ENCODE measurements at places on chromosomes 1 and 21.

- no peak for DNase-seq
These were observed 2.6 kb upstream of the SH3BGRL3 start for GRCh38 chr1:26277261-26277661.

- DNase-seq: peak; percentile 39
These were observed 10.9 kb downstream of the MORC3 start for GRCh38 chr21:36330904-36331303.

DNA sequence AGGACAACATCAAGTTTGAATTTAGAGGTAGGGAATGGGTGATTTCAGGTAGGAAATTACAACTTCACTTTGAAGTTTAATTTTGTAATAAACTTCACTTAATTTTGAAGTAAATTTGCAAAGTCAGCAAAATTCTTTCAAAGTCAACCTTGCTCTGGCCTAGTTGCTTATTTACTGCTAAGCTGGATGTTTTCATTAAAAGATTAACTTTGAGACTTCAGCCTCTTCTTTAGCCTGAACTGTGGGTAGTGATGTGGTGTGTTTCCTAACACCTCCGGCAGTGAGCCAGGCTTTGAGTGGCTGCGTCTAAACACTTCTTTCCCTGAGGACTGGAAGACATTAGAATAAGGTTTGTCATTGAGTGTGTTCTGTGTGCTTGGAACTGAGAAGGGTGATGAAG lies at the start of gene HAO2:
TSS of gene HAO2 (plus strand) at position 232 of the 400 bp plus-strand sequence. CDS start 12,301 bp downstream, outside the sequence.
- DNase-seq: no peak

- DNase-seq: no peak
These were observed 2.1 kb downstream of the PFKL start for GRCh38 chr21:44301961-44302406.

- peak; percentile 73 for DNase-seq
These were observed 5.8 kb downstream of the PERM1 start for GRCh38 chr1:975896-976683.

GRCh38 chr1:208151728-208152598 lies 92.2 kb downstream of the PLXNA2 start:
- DNase-seq: no peak

GRCh38 chr1:213385201-213385600 lies 334.2 kb downstream of the RPS6KC1 start:
- no peak for DNase-seq

DNA sequence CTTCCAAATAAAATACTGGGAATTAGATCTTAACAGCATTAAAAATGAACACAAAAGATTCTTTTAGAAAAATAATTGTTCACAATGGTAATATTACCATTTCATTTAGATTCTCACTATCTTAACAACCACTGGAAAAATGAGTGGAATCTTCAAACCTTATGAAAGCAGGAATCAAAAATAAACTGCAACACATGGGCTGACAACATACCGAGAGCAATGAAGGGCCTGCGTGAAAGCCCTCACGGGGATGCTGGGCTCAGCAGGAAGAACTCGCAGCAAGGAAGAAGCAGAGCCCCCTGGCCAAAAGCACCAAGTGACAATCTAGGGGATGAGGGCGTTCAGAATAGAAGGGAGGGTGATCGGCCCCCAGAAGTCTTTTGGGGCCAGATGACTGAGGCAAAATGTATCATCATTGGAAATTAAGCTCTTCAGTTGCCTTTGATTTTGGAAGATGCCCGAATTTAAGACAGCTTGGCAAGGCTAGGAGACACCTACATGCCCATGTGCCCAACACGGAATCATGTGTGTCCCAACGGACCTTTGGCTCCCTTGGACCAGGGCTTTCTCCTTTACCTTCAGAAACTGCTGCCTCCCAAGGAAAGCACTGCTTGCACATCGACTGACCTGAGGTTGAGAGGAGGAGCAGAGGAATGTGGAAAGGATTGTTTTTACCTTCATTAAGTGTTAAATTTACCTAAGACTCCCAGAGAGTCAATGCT lies 103.9 kb downstream of the TGFBR3 start:
- DNase-seq: no peak

DNA sequence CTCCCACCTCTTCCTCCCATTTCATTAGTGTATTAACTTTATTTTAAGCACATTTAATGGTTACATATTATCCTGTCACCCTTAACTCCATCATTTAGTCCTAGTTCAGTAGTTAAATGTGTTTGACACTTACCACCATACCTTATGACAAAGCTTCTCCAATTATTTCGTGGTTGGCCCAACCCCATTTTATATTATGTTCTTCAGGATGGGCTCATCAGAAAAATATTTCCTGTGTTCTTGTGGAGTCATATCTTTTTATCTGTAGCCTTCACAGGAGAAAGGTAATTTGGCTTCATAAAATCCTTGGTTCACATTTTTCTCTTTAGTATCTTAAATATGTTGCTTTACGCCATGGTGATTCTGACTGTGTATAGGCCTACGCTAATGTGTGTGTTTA lies 142.3 kb upstream of the COL6A1 start:
- no peak for DNase-seq

- DNase-seq: no peak
These were observed 18.9 kb downstream of the CTNNBIP1 start for GRCh38 chr1:9891207-9891606.

DNA sequence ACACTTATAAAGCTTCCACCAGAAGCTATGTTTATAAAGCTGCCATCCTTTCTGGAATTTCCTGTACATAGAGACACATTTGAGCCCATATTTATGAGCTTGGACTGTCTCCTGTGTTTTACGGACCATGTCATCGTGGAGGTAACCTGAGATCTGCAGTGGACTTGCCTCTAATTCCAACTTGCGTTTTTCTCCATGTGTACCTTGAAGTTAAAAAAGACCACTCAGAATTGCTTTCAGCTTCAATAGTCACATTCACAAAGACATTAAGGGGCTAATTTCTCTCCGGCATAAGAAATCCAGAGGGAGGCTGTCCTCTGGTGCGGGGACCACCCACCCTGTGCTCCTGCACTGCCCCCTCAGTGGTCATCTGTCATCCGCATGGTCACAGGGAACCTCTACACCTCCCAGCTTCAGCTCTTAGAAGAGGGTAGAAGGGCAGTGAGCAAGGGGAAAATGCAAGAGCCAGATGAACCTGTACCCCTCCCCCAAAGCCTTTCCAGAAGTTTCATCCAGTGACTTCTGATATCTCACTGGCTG lies 521.4 kb upstream of the CAMK1G start:
- DNase-seq: no peak

GRCh38 chr1:83796409-83796808 lies 202.5 kb downstream of the TTLL7 start:
- no peak for DNase-seq

DNA sequence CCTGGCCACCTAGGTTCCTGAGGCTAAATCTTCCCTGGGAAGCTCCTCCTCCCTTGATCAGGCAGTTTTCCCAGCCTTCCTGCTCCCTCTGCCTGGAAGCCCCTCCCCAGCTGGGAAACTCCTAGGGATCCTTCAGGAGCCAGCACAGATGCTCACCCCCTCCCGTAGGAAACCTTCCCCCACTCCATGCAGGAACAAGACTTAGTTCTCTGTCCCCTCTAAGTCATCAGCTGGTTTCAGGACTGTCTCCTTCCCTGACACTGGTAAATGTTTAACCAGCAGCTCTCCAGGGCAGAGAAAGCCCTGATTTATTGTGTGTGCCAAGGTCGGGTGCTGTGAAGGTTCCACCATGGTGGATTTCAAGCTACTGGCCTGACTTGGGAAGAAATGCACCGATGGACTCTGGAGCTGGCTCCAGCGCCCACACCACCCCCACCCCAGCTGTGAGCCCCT lies 25.0 kb downstream of the TTC39A start:
- no peak for DNase-seq

GRCh38 chr21:44344541-44345183 lies 5.5 kb upstream of the CFAP410 start:
- DNase-seq: no peak

- no peak for DNase-seq
These were observed 22.6 kb upstream of the GPR52 start for GRCh38 chr1:174425121-174425520.

- no peak for DNase-seq
These were observed 75.8 kb downstream of the CTH start for GRCh38 chr1:70486676-70487458.

GRCh38 chr1:20685741-20686140 lies 24.6 kb upstream of the DDOST start:
- DNase-seq: no peak

- peak; percentile 65 for DNase-seq
These were observed 8.9 kb downstream of the SKI start for GRCh38 chr1:2236695-2237677.

- DNase-seq: no peak
These were observed 114.9 kb downstream of the VPS13D start for GRCh38 chr1:12344596-12345349.

DNA sequence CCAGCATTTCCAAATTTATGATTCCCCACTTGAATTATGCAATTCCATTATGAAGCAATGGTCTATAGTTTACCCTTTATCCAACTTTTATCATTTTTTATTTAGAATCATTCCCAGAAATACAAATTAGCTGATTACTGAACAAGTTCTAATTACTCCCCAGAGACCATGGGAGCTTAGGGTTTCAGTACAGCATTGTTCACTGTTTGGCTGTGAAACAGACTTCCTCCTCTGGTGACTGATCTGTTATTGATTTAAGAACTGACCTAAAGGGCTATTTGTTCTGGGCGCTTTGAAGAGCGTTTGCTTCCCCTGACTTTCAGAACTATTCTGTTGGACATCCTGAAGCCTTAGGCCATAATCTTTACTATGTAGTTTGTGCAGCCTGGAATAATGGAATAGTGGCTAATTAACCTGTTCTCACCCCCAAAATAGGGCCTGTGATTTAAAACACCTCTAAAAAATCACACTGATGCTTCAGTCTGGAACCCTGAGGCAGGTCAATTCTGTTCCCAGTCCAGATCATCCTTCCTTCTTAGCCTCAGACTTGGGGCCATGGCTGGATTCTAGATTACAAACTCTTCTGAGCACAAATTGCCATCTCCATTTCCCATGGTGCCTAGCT lies 58.7 kb downstream of the ALG14 start:
- no peak for DNase-seq

DNA sequence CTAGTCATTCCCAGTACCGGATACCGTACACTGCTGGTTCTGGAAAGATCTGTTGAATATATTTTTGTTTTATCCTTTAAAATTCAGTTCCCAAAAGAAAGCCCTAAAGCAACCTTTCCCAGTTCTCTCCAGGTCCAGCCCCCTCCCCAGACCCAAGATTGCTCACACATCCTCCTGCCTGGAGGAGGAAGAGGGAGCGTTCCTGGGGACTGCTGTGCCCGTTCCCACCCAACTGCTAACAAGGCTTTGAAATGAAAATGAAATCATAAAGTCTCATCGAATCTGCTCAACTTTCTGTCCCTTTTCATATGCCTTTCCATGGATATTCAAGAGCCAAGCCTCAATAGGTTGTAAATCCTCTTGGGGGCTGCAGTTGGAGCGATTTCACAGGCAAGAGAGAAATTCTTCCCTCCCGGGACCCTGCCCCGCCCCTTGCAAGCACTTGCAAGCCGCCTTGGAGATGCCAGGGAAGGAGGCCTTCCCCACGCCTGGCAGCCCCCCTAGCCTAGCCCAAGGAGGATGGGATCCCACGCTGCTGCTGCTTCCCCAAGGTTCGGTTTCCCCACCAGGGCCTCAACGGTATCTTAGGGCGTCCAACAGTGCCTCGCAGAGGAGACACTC lies 113.2 kb upstream of the CACHD1 start:
- no peak for DNase-seq

DNA sequence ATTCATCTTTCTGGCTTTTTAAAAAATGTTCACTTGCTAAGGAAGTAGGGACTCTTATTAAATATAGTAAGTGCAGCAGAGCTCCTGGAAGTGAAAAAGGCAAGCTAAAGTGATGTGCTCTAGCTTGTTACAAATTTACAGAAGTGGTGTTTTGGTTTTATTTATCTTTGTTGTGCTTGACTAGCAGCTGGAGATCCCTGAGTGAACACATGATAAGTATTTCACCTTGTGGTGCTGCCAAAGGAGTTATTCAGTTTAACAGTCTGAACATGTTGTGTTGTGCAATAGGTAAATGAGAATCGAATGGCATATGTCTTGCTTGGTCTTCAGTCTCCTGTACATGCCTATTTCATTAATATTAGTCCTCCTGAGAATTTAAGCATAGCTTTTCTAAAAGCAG lies 315.7 kb downstream of the TPR start:
- DNase-seq: no peak

DNA sequence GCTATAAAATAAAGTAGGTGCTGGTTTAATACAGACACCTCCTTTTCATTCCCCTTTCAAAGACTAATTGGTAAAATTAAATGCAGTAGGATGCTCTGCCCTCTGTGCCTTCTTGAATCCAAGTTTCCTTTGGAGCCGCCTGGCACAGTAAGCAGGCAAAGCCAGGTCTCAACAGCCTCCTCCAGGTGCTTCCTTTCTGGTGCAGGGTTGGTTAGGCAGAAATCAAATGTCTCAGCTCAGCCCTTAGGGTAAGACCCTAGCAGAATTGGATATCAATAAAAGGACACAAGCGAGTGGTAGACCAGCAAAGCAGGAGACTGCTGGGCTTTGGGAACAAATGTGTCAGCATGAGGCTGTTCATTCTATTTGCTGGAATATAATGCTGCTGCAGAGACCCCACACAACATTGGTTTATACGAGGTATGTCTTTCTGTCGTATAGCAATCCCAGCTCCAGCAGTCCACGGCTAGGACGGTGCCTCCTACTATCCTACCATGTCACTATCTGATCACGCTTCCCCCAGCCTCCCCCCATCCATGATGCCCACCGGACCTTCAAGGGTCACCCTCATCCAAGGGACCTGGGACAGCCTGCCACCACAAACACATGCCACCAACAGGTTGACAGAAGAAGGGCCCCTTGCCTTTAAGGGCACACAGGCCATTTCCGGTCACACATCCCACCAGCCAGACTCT lies 58.4 kb downstream of the CAPN2 start:
- no peak for DNase-seq

DNA sequence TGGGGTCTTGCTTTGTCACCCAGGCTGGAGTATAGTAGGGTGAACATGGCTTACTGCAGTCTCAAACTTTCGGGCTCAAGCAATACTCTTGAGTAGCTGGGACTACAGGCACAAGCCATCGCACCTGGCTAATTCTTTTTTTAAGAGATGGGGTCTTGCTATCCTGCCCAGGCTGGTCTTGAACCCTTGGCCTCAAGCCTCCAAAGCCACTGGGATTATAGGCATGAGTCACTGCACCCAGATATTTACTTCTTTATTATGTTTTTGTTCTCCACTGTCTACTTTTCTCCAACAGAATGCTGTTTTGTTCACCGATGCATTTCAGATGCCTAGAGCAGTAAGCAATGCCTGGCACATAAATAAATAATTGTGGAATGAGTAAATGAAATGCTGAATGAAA lies 72.4 kb downstream of the ADCY10 start:
- no peak for DNase-seq
